ENCODE measurements at places on chromosomes 3 and 15.
A peak's percentile ranks its signal among the peaks of the same experiment; 100 is the strongest.

- DNase-seq, result no peak
Observed at GRCh38 chr3:156626104-156626503, 48.3 kb upstream of the TIPARP start.

- DNase-seq, result peak; percentile 44
Observed at GRCh38 chr3:67349551-67350174, 304.7 kb downstream of the SUCLG2 start.

DNA sequence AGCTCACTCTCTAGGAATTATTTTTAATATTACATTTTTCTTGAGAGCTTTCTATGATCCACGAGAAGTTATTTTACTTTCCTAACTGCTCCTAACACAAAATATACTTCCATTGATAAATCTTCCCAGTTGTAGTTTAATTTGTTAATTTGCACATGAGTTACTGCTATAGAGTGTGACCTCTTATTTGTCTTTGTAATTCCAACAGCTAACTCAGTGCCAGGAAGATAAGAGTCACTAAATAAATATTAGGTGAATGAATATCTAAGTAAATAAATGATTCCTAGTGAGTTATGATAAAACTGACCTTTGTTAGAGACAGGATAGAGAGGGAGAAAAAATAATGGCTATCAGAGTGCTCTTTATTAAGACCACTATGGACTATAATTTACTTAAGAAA lies 319.9 kb downstream of the NAALADL2 start:
- no peak for DNase-seq

DNA sequence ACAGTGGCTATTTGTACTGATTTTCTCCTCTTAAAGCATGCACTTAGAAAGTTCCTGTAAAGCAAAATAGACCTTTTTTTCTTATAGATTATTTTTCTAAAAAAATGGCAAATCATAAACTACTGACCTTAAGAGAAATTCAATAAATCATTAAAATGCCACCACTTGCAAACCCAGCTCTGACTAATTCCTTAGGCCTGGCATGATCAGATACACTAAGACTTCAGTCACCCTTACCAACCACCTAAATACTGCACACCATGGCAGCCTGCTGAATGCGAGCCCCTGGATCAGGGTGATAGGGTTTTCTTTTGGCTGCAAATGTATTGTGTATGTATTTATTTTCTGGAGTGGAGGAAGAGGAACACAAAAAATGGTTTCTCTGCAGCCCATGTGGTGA lies 370.6 kb upstream of the TBL1XR1 start:
- DNase-seq, result no peak

GRCh38 chr3:40019376-40019775 lies 210.0 kb downstream of the MYRIP start:
- DNase-seq, result no peak

GRCh38 chr3:51547274-51547673 lies 8.8 kb downstream of the RAD54L2 start:
- DNase-seq, result no peak

DNA sequence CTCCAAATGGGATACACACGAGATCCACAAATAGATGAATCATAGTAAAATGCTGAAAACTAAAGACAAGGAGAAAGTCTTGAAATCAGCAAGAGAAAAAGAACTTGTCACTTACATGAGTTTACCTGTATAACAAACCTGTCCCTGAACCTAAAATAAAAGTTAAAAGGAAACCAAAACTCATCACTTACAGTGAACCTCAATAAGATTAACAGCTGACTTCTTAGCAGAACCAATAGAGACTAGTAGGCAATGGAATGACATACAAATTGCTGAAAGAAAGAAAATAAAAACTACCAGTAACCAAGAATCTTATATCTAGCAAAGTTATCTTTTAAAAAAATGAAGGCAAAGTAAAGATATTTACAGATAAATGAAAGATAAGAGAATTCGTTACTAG lies 27.4 kb downstream of the SEC22A start:
- no peak for DNase-seq

DNA sequence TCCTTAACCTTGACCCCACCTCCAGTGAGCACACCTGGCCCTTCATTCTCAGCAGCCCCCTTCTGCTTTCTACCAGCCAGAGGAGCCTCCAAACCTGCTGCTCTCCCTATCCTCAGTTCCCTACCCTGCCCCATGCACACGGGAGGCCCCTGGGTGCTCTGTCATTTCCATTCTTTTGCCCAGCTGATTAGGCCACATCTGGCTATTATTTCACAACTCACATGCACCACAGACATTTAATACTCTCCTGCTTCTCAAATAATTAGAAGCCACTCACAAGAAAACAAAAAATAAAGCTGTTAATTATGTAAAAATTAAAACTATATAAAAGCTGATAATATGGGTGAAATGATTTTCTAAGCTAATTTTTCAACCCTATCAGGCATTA lies 50.7 kb downstream of the MYLK start:
- DNase-seq, result no peak

GRCh38 chr3:194687638-194688199 lies 2.0 kb downstream of the FAM43A start:
- DNase-seq, result peak; percentile 74

DNA sequence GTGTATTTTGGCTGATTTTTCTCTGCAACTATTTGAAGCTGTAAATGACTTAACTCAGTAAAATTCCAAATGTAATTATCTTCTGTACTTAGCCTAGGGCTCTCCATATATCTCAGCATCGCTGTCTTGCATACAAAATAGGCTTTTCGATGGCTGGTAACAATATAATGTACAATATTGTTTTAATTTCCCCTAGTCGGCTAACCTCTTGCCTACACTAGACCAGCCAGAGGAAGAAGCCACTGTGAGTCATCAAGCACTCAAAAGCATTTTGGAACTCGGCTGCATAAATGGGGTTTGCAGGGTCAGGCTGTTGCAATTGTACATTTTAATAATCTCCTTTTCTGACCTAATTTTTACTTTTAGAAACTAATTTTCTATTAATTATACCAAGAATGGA lies 583.8 kb downstream of the FOXP1 start:
- DNase-seq, result no peak

DNA sequence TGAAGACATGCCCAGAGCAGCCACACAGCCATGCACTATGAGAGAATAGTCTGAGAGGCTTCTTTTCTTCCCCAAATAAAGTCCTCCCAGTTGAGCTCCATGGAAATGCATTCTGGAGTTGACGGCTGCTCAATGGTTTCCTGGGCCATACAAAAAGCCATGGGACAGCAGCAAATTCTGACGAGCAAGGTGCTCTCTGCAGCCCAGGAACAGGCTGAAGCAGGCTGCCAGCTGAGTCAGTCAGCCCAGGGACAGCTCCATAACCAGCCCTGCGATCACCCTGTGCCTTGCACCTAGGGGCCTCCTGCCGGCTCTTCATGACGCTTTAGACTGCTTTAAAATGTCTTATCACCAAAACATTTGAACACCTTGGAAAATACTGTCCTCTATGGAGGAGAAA lies 256.3 kb upstream of the CHRNA7 start:
- DNase-seq, result no peak

- DNase-seq, result no peak
Observed at GRCh38 chr3:20215636-20216035, 29.6 kb upstream of the SGO1 start.

DNA sequence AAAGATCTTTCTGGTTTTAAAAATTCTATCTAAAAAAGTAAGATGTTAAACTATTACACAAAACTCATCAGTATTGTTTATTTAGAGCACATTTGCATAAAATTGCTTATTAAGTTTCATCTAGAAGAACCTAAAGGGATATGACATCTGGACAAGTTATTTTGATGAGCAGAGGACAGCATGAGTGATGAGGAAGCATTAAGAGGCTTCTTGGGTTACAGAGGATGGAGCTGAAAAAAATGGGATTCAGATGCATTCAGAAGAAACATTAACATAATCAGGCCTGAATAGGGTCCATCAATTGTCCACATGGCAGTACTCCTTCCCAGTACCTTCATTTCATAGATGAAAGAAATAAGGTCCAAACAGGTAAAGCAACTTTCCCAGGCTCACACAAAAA lies 41.6 kb downstream of the IMPG2 start:
- no peak for DNase-seq
